ENCODE measurements at places on chromosomes 7 and 10. TPM values are rescaled to one million over a fixed set of nuclear protein-coding genes. Genes with fewer than 3 reads are reported as not detected.

Gene TACC2
- 76.2 TPM for total RNA-seq

Gene TWNK
- total RNA-seq = 41.4 TPM

Gene STK31
- 0.77 TPM for total RNA-seq

Gene LBX1
- not detected for total RNA-seq

Gene VGF
- 20.1 TPM for total RNA-seq

Gene ATRNL1
- 0.32 TPM for total RNA-seq

Gene AKR1B1
- 2,348 TPM for total RNA-seq

Gene THSD7A
- total RNA-seq = 1.4 TPM

Gene DDX50
- 41.8 TPM for total RNA-seq

Gene PSD
- 0.27 TPM for total RNA-seq

Gene TRPV5
- not detected for total RNA-seq

Gene ENTPD7
- 7.0 TPM for total RNA-seq

Gene AGK
- 27.1 TPM for total RNA-seq

Gene CALN1
- not detected for total RNA-seq

Gene COMTD1
- total RNA-seq = 62.6 TPM

Gene SMNDC1
- 49.1 TPM for total RNA-seq

Gene GPRIN2
- total RNA-seq = 31.3 TPM

Gene GIMAP2
- total RNA-seq = not detected

Gene SLC39A12
- total RNA-seq = not detected

Gene TEX36
- not detected for total RNA-seq

Gene CYP2C18
- total RNA-seq = 0.06 TPM

Gene SYNPO2L
- 0.01 TPM for total RNA-seq

Gene FZD8
- total RNA-seq = 4.7 TPM

Gene FKBP9
- total RNA-seq = 71.4 TPM

Gene IFRD1
- total RNA-seq = 26.3 TPM

Gene SFTPA1
- not detected for total RNA-seq

Gene ACBD7
- total RNA-seq = 1.1 TPM

Gene MAT1A
- 0.04 TPM for total RNA-seq

Gene ANKMY2
- total RNA-seq = 14.9 TPM

Data from A549 treated with AZD2906 at 1 μM for 4 hours (cell line).